ENCODE measurements at places on chromosomes 5 and 9.

- no peak for DNase-seq
These were observed 89.5 kb downstream of the TSSK1B start for GRCh38 chr5:113344973-113345940.

DNA sequence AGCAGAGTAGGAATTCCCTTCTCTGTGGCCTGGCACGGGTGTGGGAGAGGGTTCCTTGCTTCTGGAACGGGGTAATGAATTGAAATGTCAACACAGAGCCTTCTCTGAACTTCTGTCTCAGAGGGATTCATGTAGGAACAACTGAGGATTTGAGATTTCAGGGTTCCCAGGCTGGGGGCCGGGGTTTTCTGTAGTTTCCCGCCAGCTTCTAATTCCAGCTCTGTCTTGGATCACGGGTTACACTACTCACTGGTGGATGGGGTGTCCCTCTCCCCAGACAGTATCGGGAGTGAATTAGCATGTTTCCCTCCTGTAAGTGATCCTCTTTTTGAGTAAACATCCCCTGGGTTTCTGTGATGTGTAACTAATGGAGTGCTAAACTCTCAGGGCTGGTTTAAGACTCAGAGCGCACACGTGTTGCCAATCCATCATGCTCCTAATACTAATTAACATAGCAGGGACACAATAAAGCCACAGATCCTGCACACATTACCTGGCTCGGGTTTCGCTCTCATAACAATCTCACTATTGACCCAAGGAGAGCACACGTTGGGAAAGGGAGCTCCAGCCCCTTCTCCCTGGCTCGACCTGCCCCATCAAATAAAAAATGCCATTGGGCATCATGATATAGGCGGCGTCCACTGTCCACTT is 18.1 kb upstream of the DMRT2 start:
- DNase-seq: no peak

- DNase-seq: no peak
These were observed 21.1 kb upstream of the IL9 start for GRCh38 chr5:135916638-135917263.

- DNase-seq: no peak
These were observed 2.9 kb upstream of the PHF2 start for GRCh38 chr9:93573516-93573828.

- DNase-seq: no peak
These were observed 493.0 kb upstream of the WWC1 start for GRCh38 chr5:167798448-167798847.

GRCh38 chr9:16202221-16202620 is 649.4 kb downstream of the CCDC171 start:
- no peak for DNase-seq

GRCh38 chr9:98885575-98886295 is 58.0 kb upstream of the COL15A1 start:
- DNase-seq: no peak

- DNase-seq: no peak
These were observed 114.4 kb downstream of the AUH start for GRCh38 chr9:91247278-91247677.

GRCh38 chr5:64514612-64515011 is 8.8 kb downstream of the RGS7BP start:
- no peak for DNase-seq

DNA sequence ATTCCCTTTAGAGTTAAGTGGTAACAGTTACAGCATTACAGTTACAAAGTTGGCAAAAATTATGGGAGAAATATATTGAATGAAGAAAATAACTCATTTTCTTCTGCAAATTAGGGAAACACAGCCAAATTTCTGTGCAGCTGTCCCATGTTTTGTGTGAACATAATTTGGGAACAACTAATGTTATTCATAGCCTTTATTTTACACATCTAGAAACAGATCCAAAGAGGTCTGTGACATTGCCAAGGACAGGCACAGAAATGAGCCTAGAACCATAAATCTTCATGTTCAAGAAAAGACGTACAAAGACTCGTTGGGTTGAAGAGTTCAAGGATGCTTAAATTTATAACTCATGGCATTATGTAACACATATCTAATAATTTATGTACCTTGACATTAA is 114.1 kb upstream of the TXNDC8 start:
- DNase-seq: no peak

DNA sequence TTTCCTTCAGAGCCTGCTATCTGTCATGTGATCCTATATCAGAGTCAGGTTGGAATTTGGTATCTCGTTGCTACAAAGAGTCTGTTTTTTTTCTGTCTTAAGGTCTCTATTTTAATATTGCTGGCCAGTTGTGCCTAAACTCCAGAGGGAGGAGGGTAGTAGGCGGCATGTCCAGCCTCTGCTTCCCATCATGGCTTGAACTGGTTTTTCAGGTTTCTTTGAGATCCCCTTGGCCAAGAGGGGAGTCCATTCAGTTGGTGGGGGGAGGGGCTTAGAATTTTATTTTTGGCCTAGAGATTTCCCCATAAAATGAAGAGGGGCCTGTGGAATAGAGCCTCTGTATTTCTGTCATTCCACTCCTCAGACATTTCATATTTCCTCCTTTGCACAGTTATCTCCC is 15.4 kb upstream of the ZNF354C start:
- DNase-seq: no peak

GRCh38 chr5:10332301-10332700 is 21.2 kb upstream of the MARCHF6 start:
- no peak for DNase-seq

DNA sequence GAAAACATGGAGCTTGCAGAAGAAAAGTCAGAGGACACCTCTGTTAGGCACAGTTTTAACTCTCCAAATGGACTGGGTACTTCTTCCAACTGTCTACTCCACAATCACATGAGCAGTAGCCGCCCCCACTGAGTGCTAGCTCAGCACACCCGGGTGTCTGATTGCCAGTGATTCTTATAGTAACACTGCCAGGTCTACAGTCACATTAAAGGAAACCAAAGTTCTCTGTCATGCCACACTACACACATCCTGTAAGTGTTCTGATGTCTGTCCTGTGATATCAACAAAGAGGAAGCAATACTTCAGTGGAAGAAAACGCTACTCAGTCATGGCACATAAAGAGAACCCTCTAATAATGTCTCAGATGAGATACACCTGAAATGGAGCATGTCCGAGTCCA is at the start of gene HAVCR2:
HAVCR2 (minus strand) TSS at position 69 of the 400 bp plus-strand sequence; CDS start at position 8, 61 bp downstream.
- DNase-seq: no peak

GRCh38 chr9:137034709-137035506 is 3.0 kb upstream of the FUT7 start:
- peak; percentile 82 for DNase-seq

DNA sequence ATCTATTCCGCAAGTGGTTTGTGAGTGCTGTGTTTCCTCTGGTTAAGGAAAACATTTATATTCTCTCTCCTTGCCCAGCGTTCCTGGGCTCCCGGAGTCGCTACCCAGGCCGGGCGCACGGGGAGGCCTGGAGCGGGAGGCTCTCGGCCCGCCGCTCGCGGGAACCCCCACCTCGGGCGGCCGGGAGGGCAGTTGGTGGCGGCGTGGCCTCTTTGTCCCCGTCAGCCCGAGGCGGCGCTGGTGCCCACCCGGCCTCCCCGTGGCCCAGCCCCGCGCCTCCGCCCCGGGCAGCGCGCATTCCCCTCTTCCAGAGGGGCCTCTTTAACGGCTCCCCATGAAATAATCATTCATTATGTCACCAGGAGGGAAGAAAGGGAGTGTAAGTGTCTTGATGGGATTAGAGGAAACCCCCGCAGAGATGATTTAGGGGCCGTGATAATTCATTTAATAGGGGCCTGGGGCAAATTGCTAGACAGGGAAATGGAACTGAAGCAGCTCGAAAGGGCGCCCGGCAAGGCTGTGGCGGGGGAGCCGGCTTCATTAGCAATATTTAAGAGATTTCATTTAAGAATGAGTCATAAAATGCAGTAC is 181.9 kb upstream of the TBCA start:
- no peak for DNase-seq

GRCh38 chr5:3009605-3010004 is 258.1 kb upstream of the IRX2 start:
- no peak for DNase-seq

DNA sequence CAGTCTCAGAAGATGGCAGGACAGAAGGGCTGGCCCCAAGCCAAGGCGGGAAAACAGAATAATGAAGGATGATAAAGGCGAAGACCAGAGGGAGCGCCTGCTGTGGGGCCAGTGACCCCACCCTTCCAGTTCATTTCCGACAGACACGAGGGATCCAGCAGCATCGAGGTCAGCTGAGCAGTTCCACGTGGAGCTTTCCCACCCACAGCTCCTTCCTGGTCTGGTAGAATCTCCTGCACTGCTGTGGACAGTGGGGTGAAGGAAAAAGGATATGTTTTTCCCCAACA is 265.9 kb upstream of the VLDLR start:
- no peak for DNase-seq

GRCh38 chr9:70534061-70534460 is 119.6 kb upstream of the KLF9 start:
- no peak for DNase-seq

GRCh38 chr9:36895744-36896260 is 138.3 kb downstream of the PAX5 start:
- no peak for DNase-seq

DNA sequence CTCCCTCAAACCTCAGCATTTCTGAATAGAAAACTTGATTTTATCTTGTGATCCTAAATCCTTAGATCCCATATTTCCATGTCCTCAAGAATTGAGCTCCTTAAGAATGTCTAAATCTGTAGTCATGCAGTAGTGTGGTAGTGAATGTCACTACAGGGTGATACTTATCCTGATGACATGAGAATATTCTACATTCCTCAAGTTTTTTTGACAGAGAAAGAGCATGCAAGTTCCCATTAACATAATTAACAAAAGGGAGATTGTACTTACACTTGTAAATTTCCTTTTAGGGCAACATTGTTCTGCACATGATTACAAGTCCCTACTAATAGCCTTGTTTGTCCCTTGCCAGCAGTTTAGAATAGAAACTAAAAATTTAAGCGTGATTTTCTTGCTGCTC is 352.3 kb downstream of the PTPRD start:
- no peak for DNase-seq

DNA sequence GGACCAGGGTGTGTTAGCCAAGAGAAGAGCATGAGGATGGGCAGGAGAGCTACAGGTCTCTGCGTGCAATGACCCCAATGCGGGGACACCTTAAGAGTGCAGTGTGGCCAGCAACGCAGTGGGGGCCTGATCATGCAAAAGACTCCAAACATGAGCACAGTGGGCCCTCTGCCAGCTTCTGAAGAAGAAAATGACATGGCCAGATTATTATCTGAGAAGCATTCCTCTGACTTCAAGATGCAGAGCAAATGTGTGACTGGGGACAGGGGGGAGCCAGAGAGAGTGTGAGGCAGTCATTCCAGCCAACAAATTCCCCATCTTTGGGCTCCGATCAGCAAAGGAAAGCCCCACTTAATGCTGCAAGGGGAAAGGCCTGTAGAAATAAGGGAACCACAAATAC is 229.4 kb downstream of the CDK5RAP2 start:
- no peak for DNase-seq

- no peak for DNase-seq
These were observed 60.2 kb downstream of the SLC22A5 start for GRCh38 chr5:132429463-132430440.

DNA sequence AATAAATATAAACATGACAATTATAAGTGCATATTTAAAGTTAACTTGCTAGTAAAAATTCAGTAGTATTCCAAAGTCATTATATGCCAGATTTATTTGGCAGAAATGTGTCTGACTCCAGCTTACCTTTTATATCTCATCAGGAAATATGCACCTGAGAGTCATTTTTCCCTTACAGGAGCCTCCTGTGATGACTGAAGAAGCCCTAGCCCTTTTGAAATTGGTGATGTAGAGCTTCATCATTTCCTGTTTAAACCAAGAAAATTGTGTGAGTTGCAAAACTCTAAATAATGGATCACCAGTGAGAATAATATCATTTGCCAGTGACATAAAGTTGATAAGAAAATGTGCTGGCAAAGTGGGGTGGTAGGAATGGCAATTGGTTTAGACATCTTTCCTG is 42.1 kb upstream of the CTNND2 start:
- DNase-seq: no peak

DNA sequence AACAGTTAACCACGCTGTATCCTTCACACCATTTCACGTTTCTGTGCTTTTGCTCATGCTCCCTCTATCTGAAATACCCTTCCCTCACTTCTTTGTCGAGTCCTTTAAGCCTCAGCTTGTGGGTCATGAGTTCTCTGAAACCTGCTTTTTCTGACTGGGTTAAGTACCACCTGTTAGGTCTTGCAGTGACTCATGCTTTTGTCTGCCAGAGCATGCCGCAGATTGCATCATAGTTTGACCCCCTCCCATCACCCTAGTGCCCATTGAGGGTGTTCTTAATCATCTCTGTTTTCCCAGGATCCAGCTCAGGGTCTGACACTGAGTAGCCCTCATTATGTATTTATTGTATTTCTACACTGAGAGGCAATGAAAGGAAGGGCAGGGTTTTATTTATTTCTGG is 190.2 kb downstream of the ASTN2 start:
- no peak for DNase-seq

- DNase-seq: peak; percentile 60
These were observed at the start of gene RHOBTB3 for GRCh38 chr5:95730730-95731570. RHOBTB3 (plus strand) TSS chr5:95731336; CDS start chr5:95731683, 347 bp downstream.

DNA sequence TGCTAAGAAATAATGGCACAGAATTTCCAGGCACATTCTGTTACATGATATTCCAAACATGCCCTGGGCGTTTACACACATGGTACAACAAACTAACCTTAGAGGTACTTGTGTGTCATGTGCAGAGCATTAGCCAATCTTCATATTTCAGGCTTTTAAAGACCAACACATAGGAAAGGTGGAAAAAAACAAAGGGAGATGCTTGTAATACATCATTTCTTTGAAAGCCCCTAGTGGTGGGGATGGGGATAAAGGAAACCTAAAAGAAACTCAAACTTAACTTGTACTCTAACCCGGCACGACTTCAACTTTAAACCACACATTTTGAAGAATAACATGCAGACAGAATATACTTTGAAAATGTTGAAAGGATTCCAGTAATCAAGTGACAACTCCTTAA is 133.6 kb downstream of the PTPRD start:
- no peak for DNase-seq

- no peak for DNase-seq
These were observed 201.2 kb downstream of the PIK3R1 start for GRCh38 chr5:68416714-68417113.

DNA sequence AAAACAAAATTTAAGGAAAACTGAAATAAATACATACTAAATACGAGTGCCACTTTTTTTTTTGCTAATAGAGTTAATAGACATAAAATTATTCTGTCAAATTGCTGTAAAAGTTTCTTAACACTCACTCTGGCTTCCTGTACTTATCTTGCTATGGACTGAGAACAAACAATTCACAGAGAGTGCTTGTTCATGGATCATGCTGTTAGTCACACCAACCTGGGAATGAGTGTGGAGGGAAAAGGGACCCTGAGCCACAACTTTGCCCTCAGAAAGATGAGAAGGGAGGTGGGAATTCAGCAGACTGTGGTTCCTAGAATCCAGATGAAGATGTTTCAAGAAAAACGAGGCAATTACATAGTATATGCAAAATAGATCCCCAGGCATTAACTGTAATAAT is 246.9 kb downstream of the FBXL7 start:
- DNase-seq: no peak

DNA sequence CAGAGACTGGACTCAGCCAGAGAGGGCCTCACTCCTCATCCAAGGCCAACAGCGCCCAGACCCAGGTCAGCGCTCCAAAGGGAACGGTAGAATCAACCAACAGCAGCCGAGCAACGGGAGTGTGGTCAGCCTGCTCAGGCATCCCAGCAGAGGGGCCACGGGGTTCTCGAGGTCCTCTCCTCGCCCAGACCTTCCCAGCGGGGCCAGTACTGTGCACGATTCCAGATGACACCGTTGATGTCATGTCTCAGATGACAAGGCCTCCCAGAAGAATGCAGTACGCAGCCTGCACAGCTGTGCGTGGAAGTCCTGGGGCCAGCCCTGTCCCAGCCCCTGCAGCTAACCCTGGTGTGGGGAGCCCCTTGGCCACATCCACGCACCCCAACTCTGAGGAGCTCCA is 141.0 kb upstream of the PPP1R26 start:
- no peak for DNase-seq
